Astrocyte (in vitro differentiated cells and primary cell): ENCODE measurements at places on chromosomes 12 and 14.

DNA sequence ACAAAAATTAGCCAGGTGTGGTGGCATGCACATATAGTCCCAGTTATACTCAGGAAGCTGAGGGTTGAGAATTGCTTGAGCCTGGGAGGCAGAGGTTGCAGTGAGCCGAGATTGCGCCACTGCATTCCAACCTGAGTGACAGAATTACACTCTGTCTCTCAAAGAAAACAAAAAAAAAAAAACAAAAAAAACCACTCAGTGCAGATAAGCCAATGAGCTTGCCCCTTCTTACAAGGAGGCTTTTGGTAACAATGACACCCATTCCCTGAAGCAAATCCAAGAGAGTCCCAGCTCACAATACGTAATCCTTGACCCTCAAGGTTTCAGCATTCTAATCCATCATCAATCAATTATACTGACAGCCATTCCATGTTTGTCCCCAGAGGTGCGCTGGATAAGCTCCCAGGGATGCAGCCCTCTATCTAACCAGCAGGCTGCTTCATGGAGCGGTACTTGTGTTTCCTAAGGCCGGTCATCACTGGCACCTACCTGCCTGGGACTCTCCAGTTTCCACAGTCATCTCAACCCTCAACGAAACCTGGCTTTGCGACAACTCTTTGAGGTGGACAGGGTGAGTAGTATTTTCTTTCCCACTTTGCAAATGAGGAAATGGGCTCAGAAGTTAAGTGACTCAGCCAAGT, 12.4 kb downstream of the GCN1 start:
- DNase-seq, result peak; percentile 72

DNA sequence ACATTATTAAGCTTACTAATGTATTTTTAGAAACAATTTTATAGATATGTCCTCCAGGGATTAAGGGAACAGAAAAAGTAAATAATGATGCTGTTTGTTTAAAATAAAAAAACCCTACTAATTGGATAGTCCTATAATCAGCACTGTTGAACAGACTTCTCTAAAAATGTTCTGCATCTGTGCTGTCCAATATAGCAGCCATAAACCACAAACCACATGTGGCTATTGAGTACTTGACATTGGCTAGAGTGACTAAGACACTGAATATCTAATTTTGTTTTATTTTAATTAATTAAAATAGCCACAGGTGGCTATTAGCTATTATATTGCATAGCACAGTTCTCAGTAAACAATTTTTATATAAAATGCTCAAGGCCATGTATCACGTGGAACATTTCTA, 210.4 kb downstream of the DPY19L2 start:
- no peak for DNase-seq

DNA sequence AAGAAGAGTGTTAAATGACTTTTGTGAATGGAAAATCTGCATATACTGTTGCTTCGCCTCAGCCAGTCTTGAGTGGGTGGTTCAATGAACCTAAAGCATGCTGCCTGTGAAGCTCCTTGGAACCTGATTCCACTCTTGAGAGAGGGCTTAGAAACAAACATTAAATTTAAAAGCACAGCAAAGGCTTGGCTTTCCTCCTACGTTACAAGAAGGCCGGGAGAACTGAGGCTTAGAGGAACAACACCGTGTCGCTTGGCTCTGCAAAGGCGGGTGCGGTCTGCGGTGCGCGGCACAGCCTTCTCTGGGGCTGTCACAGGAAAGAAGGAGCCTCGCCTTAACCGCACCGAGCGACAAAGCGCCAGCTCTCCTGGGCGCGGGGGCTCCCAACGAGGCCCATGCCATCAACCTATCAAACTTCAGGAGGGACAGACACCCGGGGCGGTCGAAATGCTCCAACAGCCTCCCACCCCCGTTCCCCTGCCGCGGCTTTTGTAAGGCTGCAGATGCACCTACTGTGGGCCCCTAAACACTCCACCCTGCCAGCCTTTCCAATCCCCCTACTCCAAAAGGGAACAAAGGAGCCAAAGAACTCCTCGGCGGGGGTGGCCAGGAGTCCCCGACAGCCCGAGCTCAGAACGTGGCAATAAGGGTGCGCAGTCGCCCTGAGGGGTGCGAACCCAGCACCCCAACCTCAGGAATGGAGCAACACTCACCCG, 729 bp downstream of the OSBPL8 start:
- peak; percentile 23 for DNase-seq

DNA sequence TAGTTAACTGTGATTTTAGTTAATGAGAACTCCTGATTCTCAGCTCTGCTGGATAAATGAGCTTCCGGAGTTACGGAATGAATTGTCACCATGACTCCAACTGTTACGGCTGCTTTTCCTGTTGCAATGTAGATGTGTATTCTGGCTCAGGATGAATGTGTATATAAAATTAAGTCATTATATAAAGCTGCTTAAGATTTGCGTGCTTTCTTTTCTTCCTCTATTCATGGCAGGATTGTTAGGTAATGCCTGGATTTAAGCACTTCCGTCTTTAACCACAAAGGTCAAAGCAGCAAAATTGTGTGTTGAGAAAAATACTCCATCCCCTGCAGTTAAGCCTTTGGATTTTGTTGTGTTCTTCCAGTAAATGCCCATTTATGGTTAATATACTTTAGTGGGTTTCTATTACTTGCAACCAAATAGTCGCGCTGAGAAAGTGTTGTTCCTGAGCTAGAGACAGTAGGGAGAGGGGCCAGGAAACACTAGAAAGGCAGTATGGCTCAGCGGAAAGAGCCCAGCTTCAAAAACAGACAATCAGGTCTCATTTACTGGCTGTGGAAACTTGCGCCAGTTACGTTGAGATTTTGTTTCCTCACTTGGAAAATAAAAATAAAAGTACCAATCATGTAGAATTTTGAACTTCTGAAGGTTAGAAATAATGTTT, 9.4 kb upstream of the CCDC175 start:
- DNase-seq, result peak; percentile 86

- DNase-seq, result no peak
Observed at GRCh38 chr14:74456684-74457564, 30.9 kb upstream of the SYNDIG1L start.
